ENCODE measurements at places on chromosomes 4 and X. TPM values are rescaled to one million over a fixed set of nuclear protein-coding genes. Genes with fewer than 3 reads are reported as not detected.

The MAGEA10 gene
- not detected for total RNA-seq

The SPP1 gene
- total RNA-seq = not detected

The RBMXL3 gene
- not detected for total RNA-seq

The PGAM4 gene
- total RNA-seq = not detected

The ATP10D gene
- 19.8 TPM for total RNA-seq

The PAGE1 gene
- not detected for total RNA-seq

The C1GALT1C1 gene
- total RNA-seq = 9.7 TPM

The MGARP gene
- total RNA-seq = 0.78 TPM

The HEPH gene
- total RNA-seq = not detected

The HTT gene
- total RNA-seq = 165 TPM

The TXK gene
- 197 TPM for total RNA-seq

The TLL1 gene
- total RNA-seq = not detected

DNA sequence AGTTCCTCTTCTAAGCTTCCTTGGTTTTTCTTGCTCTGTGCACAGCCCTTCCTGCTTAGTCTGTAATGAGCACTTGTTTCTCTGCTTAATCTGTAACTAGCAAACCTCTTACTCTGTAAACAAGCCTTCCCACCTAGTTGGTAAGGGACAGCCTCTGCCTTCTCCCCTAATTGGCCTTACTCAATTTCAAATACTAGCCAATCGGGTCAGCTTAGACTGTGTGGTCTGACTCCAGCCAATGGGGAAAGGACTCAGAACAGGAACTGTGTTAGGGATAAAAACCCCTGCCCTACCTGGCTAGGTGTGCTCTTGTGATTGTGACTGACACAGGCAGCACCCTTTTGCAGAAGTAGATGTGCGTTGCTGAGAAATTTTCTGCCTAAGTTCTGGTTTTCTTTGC, 136.5 kb upstream of the AADAT start:
- no peak for DNase-seq

- no peak for DNase-seq
These were observed 25.3 kb downstream of the SULT1B1 start for GRCh38 chr4:69735119-69735518.

GRCh38 chrX:5176766-5177165, 1051.9 kb downstream of the NLGN4X start:
- no peak for DNase-seq

GRCh38 chr4:81814987-81815541, 343.4 kb upstream of the RASGEF1B start:
- no peak for DNase-seq

- no peak for DNase-seq
These were observed 34.1 kb downstream of the P2RY8 start for GRCh38 chrX:1502853-1503252.

GRCh38 chr4:169658975-169659715, 38.8 kb downstream of the CLCN3 start:
- DNase-seq = peak; percentile 14

GRCh38 chr4:1232661-1233621, 16.0 kb downstream of the CTBP1 start:
- DNase-seq = no peak

- DNase-seq = no peak
These were observed 39.2 kb upstream of the HMX1 start for GRCh38 chr4:8910822-8911315.

GRCh38 chr4:113389160-113389559, 339.7 kb downstream of the ANK2 start:
- no peak for DNase-seq

- DNase-seq = no peak
These were observed 52.2 kb downstream of the PRDM5 start for GRCh38 chr4:120870279-120870673.

- DNase-seq = no peak
These were observed 9.7 kb downstream of the PDZD4 start for GRCh38 chrX:153820601-153821000.

GRCh38 chr4:176335421-176335820, 15.7 kb downstream of the SPCS3 start:
- no peak for DNase-seq

- no peak for DNase-seq
These were observed 228.3 kb upstream of the TTC29 start for GRCh38 chr4:147173797-147174432.

DNA sequence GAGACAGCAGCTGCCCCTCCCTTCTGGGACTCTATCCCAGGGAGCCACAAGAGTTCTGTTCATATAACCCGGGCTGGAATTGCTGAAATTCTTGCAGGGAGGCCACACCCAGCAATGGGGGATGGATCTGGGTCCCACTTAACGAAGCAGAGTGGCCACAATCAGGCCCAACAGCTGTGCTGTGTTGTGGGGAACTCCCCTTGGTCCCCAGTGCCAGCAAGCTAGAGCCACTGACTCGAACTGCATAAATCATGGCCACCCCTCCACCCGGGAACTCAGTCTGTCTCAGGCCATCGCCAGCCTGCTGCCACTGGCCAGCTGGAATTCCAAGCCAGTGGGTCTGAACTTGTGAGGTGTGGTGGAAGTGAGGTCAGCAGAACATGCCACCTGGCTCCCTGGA, 111.1 kb downstream of the KLF8 start:
- no peak for DNase-seq

DNA sequence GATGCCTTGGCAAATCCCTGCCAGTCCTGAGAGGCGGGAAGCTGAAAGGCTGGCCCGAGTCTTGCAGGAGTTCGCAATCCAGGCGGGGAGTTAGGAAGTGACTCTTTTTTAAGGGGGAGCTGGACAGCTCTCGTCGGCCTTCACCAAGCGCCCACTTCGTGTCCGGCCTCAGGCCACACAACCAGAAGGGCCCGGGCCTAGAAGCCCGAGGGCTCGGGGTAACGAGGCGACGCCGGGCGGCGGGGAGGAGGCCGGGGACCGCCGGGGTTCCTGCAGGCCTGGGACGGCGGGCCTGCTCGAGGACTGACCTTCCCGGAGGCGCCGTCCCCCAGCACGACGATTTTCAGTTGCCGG, 395 bp downstream of the RAB28 start:
- no peak for DNase-seq

DNA sequence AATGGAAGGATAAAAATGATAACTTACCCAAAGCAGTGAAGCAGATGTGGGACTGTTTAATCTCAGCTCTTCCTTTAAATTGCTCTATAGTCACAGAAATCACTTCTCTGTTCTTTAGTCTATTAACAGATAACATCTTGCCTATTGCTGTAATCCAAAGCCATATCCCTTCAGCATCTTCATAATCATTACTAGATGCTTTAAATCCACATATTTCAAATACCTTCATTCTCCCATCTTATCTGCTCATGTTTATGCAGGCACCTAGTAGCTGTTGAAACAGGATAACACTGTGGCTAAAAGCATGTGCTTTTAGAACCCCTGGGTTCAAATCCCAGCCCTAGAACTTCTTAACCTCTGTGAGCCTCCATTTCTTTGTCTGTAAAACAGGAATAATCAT, 209.9 kb downstream of the RELL1 start:
- DNase-seq = no peak

DNA sequence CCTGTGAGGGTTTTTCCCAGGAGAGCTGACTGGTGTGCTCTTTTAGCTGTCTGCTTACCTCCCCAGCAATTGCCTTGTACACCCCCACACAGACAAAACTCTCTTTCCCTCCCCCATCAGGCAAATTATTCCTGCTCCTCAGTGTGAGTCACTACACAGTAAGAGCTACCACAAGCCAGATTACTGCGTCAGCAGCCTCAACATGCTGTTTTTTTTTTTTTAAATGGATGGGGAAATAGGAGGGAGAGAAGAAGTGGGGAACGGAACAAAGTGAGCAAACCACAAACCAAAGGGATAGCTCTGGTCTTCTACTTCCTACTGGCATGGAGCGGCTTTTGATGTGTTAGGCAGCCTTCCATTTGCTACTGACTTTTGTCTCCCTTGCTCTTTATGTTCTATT, 107.5 kb upstream of the ACSL4 start:
- no peak for DNase-seq

- no peak for DNase-seq
These were observed 733.4 kb downstream of the ADGRL3 start for GRCh38 chr4:61933527-61933926.

DNA sequence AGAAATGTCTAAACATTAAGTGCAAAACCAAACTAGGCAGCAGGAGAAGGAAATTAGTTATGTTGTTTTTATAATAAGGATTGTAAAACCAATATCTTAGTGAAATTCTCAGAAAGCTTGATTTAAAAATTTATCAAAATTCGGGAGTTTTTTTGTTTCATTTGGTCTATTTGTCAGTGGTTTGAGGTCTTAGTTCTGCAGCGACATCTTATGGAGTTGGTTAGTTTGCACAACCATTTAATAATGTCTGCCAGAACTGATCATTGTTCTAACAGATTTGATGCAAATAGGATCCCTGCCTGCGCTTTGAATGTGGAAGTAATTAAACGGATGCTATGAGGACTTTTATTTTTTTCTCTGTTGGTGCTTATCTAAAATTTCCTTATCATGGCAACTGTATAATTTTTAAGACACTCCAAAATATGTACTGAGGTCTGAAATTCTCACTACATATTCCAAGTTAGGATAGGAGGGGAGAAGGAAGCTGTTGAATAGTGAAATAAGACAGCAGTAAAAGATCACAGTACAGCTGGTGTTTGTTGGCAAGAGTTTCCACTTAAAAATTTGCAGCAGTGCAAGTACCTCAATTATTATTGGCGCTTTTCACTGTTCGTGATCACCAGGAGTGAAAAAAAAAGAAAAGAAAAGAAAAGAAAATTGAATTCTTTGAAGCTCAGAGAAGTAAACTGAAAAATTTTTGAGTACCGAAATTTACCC, 2521.4 kb downstream of the ARAP2 start:
- DNase-seq = no peak
